LHCN-M2 (cell line): ENCODE measurements at places on chromosomes 1 and 21. TPM values are rescaled to one million over a fixed set of nuclear protein-coding genes. Genes with fewer than 3 reads are reported as not detected.
A peak's percentile ranks its signal among the peaks of the same experiment; 100 is the strongest.

DNA sequence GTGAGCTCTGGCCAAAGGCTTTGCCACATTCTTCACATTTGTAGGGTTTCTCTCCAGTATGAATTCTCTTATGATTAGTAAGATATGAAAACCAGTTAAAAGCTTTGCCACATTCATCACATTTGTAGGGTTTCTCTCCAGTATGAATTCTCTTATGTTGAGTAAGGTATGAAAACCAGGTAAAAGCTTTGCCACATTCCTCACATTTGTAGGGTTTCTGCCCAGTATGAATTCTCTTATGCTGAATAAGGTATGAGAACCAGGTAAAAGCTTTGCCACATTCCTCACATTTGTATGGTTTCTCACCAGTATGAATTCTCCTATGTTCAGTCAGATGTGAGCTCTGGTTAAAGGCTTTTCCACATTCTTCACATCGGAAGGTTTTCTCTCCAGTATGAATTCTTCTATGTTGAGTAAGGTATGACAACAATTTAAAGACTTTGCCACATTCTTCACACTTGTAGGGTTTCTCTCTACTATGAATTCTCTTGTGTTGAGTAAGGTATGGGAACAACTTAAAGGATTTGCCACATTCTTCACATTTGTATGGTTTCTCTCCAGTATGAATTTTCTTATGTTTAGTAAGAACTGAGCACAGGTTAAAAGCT lies 20.7 kb downstream of the ZNF695 start:
- no peak for DNase-seq

- DNase-seq: no peak
Observed at GRCh38 chr1:27894521-27894920, 22.2 kb downstream of the THEMIS2 start.

P3R3URF gene
- not detected in 2 replicates for total RNA-seq

DNA sequence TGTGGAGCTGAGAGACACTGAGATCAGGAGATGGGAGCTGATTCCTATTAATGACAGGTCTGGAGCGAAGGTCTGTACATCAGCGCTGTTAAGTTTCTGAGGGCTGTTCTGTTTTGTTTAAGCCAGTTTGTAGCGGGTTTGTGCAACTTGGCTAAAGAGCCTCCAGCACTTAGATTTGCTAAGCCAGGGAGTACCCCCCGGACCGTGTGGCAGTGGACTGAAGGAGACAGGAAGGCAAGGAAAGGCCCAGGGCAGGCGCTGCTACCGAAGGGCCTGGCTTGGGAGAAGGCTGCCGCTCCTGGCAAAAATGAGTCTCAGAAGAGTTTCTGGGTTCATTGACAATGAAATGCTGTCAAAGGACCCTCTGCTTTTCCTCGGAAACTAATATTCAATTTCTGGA lies 139.3 kb upstream of the ZNF644 start:
- DNase-seq: no peak

DNA sequence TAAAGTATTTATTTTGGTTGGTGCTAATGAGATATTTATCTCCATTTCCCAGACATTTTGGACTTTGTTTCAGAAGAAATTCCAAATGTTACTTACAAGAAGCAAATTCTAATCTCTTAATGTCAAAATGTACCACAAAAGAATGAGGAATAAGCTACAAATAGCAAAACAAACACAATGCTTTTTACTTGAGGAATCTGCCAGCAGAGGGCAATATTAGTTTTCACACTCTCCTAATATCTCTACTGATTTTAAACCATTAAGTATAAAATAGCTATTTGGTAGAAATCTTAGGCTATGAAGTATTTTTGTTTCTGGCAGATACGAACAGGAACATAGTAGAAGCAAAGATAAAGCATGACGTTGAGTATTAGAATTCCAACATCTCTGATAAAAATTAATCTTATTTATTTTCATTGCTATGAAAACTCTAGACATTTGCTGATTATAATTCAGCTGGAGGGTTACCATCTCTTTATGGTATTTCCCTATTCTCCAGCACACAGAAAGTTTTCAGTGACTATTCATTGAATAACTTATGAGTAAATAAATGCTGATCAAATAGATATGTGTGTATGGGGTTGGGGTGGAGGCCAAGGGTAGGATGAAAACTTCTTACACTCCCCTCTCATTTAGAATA lies 13.4 kb upstream of the HMCN1 start:
- peak; percentile 51 for DNase-seq

GRCh38 chr1:222525951-222526350 lies 22.0 kb downstream of the HHIPL2 start:
- no peak for DNase-seq

DNA sequence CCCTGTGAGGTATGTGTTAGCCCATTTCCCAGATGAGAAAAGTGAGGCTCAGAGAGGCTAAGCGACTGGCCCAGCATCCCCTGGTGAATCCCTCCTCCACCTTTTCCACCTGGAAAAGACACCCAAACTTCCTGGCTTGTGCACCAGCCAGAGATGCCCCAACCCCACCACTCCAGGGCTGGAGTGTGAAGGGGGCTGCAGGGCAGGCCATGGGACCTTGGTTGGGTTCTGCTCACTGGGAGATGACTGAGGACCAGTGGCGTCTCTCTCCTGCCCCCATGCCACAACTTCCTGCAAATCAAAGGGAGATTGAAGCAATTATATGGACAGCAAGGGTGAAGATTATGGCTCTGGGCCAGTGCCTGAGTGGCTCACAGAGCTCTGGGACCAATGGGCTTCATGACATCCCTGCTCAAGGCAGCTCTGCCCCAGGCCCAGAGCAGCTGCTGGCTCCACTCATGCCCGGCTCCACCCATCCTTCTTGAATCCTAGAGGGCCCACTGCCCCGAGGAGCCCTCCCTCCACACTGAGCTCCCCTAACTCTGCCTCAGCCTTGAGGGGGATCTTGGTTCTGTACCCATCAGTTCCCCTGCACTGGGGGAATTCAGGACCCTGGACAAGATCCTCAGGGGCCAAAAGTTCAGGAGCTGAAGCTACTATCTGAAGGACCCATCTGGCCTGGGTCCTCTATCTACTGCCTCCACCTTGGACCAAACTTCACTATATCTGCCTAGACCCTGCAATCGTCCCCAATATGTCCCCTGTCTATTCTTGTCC lies 416.9 kb downstream of the PTPRU start:
- no peak for DNase-seq

NAV1 gene
- 34.7 and 35.0 TPM in 2 replicates for total RNA-seq

GRCh38 chr1:161233102-161233501 lies 4.9 kb downstream of the NR1I3 start:
- DNase-seq: no peak

PGLYRP3 gene
- not detected in 2 replicates for total RNA-seq

DNA sequence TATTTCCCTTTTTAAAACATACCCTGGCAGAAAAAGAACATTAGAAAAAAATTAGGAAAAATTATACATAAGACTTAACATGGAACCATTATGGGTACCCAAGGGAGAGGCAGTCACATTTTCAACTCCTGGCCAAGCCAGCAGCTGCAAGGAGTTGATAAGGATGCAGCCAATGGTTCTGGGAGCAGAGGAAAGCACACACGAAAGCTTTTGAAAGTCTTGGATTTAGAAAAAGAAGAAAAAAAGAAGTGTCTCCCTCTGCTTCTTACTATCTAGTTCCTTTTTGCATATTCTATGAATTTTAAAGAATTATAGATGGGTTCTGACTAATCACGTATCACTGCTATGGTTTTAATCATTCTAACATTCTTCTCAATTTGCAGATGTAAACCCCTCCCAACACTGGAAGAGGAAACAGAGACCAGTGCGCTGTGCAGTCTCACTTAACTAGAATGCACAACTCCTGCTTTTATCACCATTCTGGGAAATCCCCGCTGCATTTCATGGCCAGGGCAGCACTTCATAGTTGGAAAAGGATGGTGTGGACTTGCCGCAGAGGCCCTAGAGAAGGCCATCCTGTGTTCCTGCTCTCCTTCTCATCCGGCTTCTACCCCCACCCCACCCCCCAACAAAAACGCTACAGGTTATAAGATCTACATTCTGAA lies 2.7 kb upstream of the CD58 start:
- no peak for DNase-seq

- DNase-seq: no peak
Observed at GRCh38 chr1:191371626-191372025, 786.6 kb upstream of the RGS18 start.

DNA sequence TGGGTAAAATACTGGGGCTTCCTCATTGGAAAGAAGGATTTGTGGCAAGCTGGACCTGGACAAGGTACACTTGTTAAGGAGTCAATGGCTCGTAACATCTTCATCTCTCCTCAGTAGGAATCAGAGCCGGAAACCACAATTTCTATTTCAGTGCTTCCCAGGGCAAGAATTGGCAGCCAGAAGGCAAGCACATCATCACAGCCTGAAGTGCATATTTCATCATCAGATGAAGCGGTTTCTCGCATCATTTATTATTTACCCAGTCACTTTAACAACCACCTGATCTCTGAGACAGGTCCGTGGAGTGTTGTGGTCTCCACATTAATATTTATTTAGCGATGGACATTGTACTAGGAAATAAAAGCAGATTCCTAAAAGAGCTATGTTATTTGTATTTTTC lies 55.0 kb downstream of the KCNJ15 start:
- DNase-seq: no peak

VHLL gene
- total RNA-seq: not detected in 2 replicates

DNA sequence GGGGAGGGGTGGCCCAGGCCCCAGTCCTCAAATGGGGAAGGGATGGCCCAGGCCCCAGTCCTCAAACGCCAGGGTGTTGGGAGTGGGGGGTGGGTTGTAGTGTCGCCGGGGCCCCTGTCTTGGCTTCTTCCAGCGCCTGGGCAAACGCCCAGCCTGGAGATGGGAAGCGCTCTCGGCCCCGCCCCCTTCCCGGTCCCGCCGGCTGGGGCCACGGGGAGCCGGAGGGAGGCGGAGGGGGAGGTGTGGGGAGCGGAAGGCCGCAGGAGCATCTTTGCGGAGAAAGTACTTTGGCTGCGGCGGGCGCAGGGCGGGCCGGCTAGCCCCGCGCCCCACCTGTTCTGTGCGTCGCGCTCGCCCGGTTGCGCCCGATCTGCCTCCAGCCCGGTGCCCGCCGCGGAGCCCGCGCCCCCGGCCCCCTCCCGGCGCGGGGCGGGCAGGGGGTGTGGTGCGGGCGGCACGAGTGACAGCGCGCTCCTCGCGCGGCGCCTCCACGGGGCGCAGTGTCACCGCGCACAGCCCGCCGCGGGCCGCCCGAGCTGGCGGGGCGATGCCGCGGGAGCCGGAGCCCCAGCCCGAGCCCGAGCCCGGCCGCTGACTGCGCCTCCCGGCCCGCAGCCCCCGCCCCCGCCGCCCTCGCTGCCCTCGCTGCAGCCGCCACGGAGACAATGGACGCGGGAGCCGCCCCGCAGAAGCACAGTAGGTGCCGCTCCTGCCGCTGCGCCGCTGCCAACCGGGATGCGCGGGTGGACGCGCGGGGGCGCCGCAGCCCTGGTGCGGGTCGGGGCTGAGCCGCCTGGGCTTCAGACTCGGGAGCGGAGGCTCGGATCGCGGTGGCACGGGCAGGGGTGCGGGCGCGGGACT lies 31.1 kb upstream of the PEX10 start:
- DNase-seq: no peak

MINDY1 gene
- 3.8 and 9.2 TPM in 2 replicates for total RNA-seq

DNA sequence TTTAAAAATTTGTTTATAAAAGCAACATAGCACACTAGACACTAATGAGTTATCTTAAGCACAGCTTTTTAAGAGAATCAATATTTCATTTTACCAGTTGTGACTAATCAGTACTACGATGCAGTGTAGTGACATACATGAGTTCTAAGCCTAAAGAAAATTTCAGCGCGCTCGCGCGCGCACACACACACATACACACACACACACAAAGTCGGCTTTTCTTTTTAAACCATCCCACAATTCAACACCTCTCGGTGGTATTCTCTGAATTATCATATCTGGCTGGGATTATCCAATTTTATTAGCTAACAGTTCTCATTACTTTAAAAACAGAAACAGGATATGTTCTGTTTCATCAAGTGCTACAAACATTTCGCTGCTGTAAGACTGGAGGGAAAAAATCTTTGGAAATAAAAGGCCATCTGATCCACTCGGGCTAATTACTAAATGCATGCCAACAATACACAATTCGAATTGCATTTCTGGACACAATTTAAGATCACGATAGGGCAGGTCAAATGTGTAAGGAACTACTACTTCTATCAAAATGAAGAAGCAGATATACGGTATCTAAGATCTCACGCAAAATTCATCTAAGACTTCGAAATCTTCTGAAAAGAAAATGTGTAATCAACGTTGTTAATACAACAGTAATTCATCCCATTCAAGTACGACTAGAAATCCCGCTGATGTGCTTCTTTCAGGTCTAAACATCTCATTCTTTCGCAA lies 1.2 kb downstream of the TUT4 start:
- DNase-seq: peak; percentile 21

- peak; percentile 70 for DNase-seq
Observed at GRCh38 chr21:41932576-41933312, 21.1 kb downstream of the C2CD2 start.

- DNase-seq: no peak
Observed at GRCh38 chr1:110441888-110442287, 9.1 kb upstream of the PROK1 start.

CREG1 gene
- total RNA-seq: 51.4 and 61.9 TPM in 2 replicates

GRCh38 chr21:42505090-42505726 lies 8.4 kb upstream of the SLC37A1 start:
- DNase-seq: no peak

DNA sequence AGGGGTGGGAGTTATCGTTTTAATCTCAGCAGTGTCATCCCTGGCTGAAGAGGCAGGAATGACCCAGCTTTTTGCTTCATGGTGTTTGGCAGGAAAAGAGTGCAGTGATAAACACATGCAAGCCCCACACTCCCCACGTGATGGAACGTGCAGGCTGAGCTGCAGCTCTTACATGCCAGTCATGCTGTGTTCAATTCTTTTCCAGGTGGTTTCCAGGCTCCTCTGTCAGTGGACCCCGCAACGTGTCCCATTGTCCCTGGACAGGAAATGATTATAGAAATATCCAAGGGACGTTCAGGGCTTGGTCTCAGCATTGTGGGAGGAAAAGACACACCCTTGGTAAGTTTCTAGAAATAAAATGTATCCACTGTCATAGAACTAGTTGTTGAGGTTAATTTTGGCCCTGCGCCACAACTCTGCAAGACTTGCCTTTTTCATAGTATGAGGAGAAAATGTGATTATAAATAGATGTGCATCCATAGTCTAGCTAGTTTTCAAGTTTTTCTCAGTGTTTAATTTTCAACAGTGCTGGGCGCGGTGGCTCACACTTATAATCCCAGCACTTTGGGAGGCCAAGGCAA lies 110.2 kb upstream of the L1TD1 start:
- no peak for DNase-seq

SPRR1B gene
- total RNA-seq: not detected in 2 replicates

PADI1 gene
- total RNA-seq: 1.2 and 1.3 TPM in 2 replicates

DNA sequence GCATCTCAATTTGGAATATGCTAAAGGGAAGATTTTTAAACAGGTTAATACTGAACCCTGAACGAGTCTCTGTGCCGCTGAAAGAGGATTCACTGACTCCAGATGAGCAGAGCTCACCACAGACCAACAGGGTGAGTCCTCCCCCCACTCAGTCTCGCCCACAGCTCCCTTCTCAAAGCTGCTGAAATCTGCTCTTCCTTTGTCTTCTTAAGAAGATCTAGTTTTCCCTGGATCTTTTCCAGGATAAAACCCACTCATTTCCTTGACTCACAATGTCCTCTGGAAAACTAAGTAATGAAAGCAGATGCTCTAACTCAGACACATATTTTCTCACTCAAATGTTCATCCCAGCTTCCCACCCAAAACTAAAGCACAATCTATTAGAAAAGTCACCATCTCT lies 447.0 kb upstream of the PKN2 start:
- DNase-seq: no peak

- no peak for DNase-seq
Observed at GRCh38 chr1:56032096-56032676, 547.2 kb downstream of the PLPP3 start.
